NCI-H2171 treated with DMSO at 0.1 percent for 48 hours (cell line): ENCODE measurements at places on chromosomes 4 and X.

GRCh38 chrX:85309717-85310116 lies 65.9 kb downstream of the ZNF711 start:
- no peak for DNase-seq

GRCh38 chrX:68995386-68995779 lies 166.6 kb downstream of the EFNB1 start:
- no peak for DNase-seq

GRCh38 chr4:89249313-89249712 lies 58.3 kb downstream of the GPRIN3 start:
- DNase-seq = no peak

DNA sequence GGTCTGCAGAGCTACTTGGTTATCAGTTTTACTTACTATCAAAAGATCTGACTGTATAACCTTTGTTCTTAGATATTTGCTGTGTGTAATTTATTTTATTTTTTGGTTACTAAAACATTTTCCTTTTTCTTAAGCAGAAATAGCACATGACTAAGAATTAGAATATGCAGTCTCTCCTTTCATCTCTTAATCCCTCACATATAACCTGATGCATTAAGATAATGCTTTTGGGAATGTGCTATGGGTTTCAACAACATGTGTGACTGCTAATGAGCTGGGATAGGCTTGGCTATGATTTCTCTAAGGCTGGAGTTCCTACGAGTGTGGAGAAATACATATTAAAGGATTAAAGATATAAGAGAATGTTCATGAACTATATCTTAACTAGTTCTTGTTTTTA lies 41.5 kb downstream of the SHROOM3 start:
- DNase-seq = no peak

DNA sequence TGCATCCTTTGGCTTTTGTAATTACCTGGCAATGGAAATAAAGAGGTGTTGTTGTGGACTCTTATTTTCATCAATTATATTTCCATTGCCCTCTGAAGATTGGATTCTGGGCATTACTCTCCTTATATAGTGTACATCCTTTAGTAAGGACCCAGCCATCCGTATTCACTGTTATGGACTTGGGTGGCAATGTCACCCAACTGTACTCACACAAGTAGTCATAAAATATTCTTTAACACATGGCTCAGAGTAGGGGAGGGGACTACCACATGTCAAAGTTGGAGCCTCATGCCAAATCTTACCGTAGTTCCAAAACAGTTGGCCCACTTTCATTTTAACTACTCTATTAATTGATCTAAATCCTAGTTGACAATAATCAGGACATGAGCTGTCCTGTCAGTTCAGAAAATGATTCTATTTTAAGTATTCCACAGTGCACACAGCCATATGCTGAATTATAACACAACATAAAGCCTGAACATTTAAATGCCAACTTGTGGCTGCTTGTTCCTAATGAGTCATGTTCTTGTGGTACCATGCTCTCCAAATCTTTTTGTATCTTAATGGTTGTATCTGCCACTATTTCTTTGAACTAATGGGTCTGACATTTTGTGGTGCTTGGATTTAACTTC lies 4.9 kb downstream of the FRAS1 start:
- peak; percentile 5 for DNase-seq

- no peak for DNase-seq
These were observed 122.4 kb downstream of the PALLD start for GRCh38 chr4:168619266-168619631.

DNA sequence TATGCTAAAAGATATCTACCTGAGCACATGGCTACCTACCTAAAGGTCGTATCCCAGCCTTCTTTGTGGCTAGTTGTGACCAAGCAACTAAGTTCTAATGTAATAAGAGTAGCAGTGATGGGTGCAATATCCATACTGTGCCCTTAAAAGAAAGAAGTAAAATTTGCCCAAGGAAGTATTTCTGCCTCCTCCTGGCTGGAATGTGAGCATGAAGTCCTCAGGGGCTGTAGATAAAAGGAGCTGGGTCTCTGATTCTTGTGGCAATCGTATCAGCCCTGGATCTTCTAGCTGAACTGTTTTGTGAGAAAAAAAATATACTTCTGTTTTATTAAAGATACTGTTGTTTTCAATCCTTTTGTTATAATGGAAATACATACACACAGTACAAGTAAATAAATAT lies 217.4 kb downstream of the GPAT3 start:
- DNase-seq = no peak

- DNase-seq = peak; percentile 20
These were observed 5.9 kb upstream of the SEPTIN6 start for GRCh38 chrX:119698845-119699244.

GRCh38 chrX:1542994-1543725 lies 6.2 kb upstream of the P2RY8 start:
- DNase-seq = no peak

DNA sequence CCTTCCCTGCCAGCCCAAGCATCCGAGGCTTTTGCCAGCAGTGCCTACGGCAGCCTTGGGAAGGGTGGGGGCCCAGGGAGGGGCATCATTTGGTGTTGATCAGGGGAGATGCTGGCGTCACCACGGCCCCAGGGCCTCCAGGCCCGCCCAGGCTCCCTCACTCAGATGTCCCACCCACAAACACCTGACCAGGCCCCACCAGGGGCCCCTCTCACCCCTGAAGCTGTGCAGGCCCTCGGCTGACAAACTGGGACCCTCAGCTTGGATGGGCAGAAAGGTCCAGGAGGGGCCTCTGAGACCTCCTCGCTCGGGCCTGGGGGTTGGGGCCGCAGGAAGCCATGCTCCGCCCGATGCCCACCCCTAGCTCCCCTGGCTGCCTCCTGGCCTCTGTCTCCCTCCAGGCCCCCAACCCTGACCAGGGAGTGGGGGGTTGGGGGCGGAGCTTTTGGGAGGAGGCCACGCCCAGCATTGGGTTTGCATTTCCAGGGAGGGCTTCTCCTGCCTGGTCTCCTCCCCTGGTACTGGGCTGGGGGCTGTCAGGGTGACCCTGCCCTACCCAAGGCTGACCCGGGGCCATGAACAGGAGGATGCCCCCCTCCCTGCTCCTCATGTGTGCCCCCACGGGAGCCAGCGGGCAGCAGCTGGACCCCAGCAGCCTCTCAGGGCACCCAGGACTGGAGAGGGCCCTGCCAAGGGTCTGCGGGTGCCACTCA lies 33.4 kb upstream of the SPON2 start:
- DNase-seq = no peak

DNA sequence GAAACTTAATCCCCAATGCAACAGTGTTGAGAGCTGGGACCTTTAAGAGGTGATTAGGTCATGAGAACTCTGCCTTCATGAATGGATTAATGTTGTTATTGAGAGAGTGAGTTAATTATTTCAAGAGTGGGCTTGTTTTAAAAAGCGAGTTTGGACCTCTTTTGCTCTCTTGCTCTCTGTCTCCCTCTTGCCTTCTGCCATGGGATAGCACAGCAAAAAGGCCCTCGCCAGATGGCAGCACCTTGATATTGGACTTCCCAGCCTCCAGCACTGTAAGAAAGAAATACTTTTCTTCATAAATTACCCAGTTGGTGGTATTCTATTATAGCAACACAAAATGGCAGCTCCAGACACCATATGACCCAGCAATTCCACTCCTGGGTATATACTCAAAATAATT lies 7.0 kb upstream of the ATP6AP2 start:
- DNase-seq = peak; percentile 34

GRCh38 chr4:137700072-137700471 lies 167.8 kb upstream of the PCDH18 start:
- DNase-seq = no peak

GRCh38 chr4:152734015-152734698 lies 45.4 kb downstream of the TIGD4 start:
- no peak for DNase-seq

DNA sequence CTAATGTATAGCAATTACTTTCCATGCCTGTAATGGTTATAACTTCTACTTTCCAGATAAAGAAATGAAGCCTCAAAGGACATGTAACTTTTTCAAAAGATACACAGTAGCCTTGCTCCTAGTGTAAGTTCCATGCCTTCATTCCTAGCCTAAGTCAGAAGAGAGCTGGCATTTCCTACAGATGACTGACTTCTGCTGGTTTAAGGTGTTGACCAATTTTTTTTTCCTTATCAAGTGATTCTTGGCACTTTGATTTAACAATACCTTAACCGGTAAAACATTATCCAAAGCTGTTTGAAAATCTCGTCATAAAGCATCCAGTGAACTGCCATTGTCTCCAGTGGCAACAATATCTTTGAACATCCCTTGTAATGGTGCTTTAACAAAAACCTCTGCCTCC lies 145.1 kb upstream of the VCX3A start:
- DNase-seq = no peak

GRCh38 chr4:121726642-121727268 lies 30.0 kb upstream of the ANXA5 start:
- DNase-seq = peak; percentile 8
